Urinary bladder (tissue), 4 donors: ENCODE measurements at places on chromosomes 1 and 21. TPM values are rescaled to one million over a fixed set of nuclear protein-coding genes. Genes with fewer than 3 reads are reported as not detected.

The AJAP1 gene
- total RNA-seq = 1.2 TPM

The HTR6 gene
- not detected for total RNA-seq

The MRPL39 gene
- 34.7 TPM for total RNA-seq

The H6PD gene
- total RNA-seq = 32.6 TPM

The CACNA1E gene
- 0.79 TPM for total RNA-seq
